NCI-H2029 (cell line): ENCODE measurements at places on chromosomes 12 and 14.

- DNase-seq, result no peak
Observed at GRCh38 chr12:32134101-32134888, 27.6 kb downstream of the BICD1 start.

DNA sequence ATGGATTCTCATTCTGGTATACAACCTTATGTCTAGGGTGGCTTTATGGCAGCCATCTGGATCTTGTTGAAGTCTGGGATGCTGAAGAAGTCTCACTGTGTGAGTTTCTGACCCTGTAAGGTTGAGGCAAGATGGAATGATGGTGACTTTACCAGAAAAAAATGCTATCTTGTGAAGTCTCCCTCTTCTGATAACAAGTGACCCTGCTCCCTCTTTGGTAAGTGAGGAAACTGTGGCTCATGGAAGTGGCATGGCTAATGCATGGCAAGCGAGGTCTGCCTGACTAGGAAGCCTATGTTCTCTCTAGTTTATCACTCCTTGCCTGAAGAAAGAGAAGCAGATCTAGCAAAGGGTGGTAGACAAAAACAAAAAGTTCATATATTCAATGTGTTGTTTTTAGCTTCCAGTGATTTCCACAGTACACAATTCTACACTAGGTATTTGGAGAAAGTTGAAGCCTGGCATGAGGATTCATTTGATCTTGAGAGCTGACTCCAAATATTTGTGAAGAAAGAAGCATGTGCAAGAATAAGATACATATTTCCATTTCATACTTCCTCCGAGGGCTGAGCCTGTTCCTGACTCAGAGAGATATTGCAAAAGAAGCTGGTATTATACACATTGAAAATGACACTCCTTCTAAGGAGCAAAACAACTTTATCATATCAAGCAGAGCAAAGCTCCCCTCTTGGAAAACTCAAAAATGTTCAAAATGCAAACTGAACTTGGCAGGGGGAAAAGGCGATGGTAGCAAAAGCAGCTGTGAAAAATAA, 63.6 kb downstream of the HELB start:
- no peak for DNase-seq

GRCh38 chr14:68283378-68284123, 464.0 kb downstream of the RAD51B start:
- no peak for DNase-seq

GRCh38 chr12:30019366-30020140, 235.8 kb upstream of the TMTC1 start:
- no peak for DNase-seq

DNA sequence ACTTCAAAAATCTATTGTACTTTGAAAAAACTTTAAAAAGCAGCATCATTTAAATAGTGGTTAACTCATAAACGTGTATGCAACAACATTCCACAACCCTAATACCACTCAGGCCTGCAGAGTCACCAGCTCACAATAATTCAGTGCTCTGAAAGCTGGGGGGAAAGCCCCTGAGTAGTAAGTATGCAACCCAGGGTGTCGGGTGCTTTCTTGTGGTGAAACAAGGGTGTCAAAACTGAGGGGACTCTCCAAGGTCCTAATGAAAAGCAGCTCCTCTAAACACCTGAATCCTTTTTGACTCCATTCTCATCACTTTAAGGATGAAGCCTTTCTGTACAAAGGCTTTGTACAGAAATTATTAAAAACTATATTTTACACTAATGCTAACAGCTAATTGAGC, 33.7 kb downstream of the FGFR1OP2 start:
- DNase-seq, result no peak

- DNase-seq, result no peak
Observed at GRCh38 chr12:61821381-61821780, 438.8 kb upstream of the USP15 start.
